ENCODE measurements at places on chromosomes 2 and 18.

GRCh38 chr2:69770193-69770702 lies 28.3 kb downstream of the ANXA4 start:
- peaks cover 22% of the 10 kb centered on the region for H3K36me3 ChIP-seq
- H3K27ac ChIP-seq: peak overlapping the region; percentile 84
- H3K4me3 ChIP-seq: peak overlapping the region; percentile 36
- DNase-seq: peak; percentile 59
- H3K27me3 ChIP-seq: no peaks in the 10 kb centered on the region
- peaks cover 85% of the 10 kb centered on the region for H3K4me1 ChIP-seq

GRCh38 chr2:51718881-51719280 lies 686.9 kb upstream of the NRXN1 start:
- no peaks in the 10 kb centered on the region for H3K4me1 ChIP-seq
- H3K27ac ChIP-seq: no peak overlapping the region
- DNase-seq: no peak
- H3K36me3 ChIP-seq: no peaks in the 10 kb centered on the region

DNA sequence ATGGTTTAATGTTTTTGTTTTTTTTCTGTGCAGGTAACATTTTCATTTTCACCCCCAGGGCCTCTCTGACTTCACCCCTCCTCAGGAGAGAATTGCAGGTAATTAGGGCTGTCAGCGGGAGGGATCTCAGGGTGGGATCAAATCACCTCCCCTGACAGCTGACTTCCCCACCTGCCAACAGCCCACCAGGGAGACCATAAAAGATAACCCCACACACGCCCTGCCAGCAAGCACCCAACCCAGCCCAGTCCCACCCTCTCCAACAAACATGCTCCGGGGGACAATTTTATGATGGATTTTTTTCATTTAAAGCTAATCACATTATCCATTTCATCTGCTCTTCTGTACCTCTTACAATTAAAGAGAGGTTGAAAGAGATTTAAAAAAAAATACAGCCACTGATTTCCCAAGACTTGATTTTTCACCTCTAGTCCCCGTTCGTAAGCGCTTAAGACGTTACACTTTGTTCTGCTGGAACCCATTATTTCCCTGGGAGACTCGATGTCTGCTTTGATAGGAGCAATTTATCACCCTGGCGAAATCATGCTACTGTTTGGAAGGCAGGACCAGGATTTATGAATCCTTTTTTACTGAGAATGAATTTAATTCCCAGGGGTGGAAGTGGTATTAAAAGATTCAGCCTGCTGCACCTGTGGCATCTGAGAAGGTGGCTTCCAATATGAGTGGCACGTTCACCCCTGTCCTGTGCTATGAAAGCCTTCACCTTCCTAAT lies 232.9 kb upstream of the ID2 start:
- H3K27ac ChIP-seq: no peak overlapping the region
- no peak overlapping the region for H3K4me3 ChIP-seq
- peaks cover 9% of the 10 kb centered on the region for H3K4me1 ChIP-seq
- peaks cover 4% of the 10 kb centered on the region for H3K36me3 ChIP-seq
- DNase-seq: no peak
- peaks cover 3% of the 10 kb centered on the region for H3K27me3 ChIP-seq

GRCh38 chr2:47842846-47843245 lies 59.9 kb downstream of the MSH6 start:
- H3K4me1 ChIP-seq: peaks cover 14% of the 10 kb centered on the region
- no peaks in the 10 kb centered on the region for H3K27me3 ChIP-seq
- H3K27ac ChIP-seq: no peak overlapping the region
- H3K36me3 ChIP-seq: peaks cover 18% of the 10 kb centered on the region

GRCh38 chr18:54880395-54881105 lies 52.3 kb downstream of the RAB27B start:
- no peaks in the 10 kb centered on the region for H3K27me3 ChIP-seq
- H3K27ac ChIP-seq: no peak overlapping the region
- no peaks in the 10 kb centered on the region for H3K4me1 ChIP-seq
- no peak overlapping the region for H3K4me3 ChIP-seq
